Cardiac septum (tissue), 1 donor: ENCODE measurements at places on chromosomes 2 and 18. TPM values are rescaled to one million over a fixed set of nuclear protein-coding genes. Genes with fewer than 3 reads are reported as not detected.

MYOM1 gene
- 878 TPM for total RNA-seq

SLC16A14 gene
- 2.0 TPM for total RNA-seq

ACOXL gene
- not detected for total RNA-seq

ZNF521 gene
- 15.4 TPM for total RNA-seq

HAAO gene
- total RNA-seq = 2.5 TPM

SLC9A4 gene
- not detected for total RNA-seq

CREB1 gene
- total RNA-seq = 46.9 TPM

CYP1B1 gene
- total RNA-seq = 92.7 TPM

RAB27B gene
- 0.08 TPM for total RNA-seq

C1D gene
- 17.9 TPM for total RNA-seq

SF3B1 gene
- 144 TPM for total RNA-seq

CRYBA2 gene
- not detected for total RNA-seq

AGPS gene
- 27.5 TPM for total RNA-seq

KATNAL2 gene
- 5.7 TPM for total RNA-seq

LIPG gene
- total RNA-seq = 1.7 TPM

NOSTRIN gene
- 8.9 TPM for total RNA-seq

CHRNA1 gene
- 0.94 TPM for total RNA-seq

HOXD13 gene
- total RNA-seq = not detected

C2orf72 gene
- 0.08 TPM for total RNA-seq

SKOR2 gene
- total RNA-seq = not detected

MOGAT1 gene
- total RNA-seq = 0.24 TPM

GPR155 gene
- total RNA-seq = 10.9 TPM

IGFBP5 gene
- total RNA-seq = 191 TPM

MERTK gene
- total RNA-seq = 5.8 TPM
